ENCODE measurements at places on chromosomes 16 and 17. TPM values are rescaled to one million over a fixed set of nuclear protein-coding genes. Genes with fewer than 3 reads are reported as not detected.

Gene MEOX1
- total RNA-seq: not detected

Gene DUSP14
- total RNA-seq: 11.0 TPM

DNA sequence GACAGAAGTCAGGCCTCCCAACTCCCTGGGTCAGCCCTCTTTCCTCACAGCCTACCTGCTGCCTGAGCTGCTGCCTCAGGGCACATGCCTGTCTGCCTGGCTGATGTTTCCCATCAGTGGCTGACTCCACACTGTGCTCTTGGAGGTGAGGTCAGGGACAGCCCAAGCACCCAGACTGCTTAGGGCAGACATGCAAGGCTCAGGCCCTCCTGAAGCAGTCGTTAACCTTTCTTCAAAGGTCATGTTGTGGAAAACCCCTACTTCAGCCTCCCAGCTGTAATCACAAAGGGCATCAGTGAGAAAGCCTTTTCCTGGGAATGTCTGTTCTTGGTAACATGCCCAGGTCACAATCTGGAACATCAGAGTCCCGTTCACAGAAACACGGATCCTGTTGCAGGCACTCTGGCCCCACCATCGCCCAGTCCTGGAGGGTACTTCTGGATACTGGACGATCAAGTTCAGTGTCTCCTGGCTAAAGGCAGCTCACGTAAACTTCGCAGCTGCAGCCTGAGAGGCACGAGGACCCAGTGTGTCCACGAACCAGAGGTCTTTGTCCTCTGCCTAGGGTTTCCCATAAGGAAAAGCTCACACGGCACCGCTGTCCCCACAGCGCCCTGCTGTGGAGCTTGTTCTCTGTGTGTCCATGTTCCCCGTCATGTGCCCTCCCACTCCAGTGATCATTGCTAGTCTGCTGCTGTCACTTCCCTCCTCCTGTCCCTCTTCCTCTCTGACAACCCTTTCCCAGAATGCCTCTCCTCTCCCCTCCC, 54.9 kb downstream of the GNAO1 start:
- no peak for DNase-seq

DNA sequence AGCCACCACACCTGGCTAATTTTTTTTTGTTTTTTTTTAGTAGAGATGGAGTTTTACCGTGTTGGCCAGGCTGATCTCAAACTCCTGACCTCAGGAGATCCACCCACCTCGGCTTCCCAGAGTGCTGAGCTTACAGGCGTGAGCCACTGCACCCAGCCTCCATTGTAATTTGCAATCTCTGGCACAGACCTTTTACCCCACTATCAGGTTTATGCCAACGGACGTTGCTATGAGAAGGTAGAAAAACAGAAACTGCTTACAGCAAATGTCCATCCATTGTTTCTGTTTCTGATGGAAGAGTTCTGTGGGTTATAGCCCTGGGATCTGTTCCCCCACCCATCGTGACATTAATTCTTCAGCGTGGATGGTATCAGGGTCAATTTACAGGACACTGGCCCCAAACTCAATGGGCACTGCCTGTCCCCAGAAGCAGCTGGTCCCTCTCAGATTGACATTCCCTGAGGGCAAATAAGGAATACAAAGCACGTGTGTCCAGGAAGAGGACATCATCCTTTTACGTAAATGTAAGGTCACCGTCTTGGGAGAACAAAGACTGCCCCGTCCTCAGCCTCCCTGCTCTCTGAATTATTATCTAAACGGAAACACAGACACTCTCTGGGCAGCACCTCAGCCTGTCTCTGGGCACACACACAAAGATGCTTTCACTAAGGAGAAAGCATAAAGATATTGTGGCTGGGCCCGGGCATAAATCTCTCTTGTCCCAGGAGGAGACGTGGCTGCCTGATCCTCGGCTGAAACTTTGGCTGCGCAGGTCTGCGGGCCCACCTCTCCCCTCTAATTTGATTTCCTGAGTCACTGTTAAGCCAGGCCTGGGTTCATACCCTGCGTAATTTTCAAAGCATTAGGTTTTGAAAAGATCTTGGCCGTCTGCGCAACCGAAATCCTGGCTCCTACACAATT, 5.2 kb downstream of the KCNG4 start:
- DNase-seq: no peak

GRCh38 chr17:65742403-65743307, 181.2 kb upstream of the AXIN2 start:
- no peak for DNase-seq

GRCh38 chr17:1783271-1783670, 21.4 kb downstream of the SERPINF1 start:
- DNase-seq: no peak
